NCI-H2171 treated with DMSO at 0.1 percent for 48 hours (cell line): ENCODE measurements at places on chromosomes 16 and 17.

GRCh38 chr17:70344386-70345060 lies 175.2 kb downstream of the KCNJ2 start:
- no peak for DNase-seq

DNA sequence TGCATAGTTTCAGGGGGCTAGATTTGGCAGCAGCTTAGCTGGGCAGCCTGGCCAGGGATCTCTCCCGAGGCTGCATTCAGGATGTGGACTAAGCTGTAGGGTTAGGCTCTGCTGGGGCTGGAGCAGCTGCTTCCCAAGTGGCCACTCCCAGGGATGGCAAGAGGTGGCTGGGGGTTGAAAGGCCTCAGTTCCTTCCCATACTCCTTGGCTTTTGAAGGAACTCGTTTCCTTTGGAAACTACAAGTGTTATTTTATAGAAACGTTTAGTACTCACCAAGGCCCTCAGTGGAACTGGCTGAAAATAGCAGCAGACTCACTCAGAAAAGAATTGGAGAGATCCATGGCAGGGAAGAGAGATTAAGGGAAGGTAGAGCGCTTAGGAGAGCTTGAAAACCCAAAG lies 76.4 kb downstream of the WWP2 start:
- DNase-seq = no peak

- no peak for DNase-seq
Observed at GRCh38 chr16:4681471-4682083, 11.8 kb upstream of the NUDT16L1 start.

GRCh38 chr16:69861292-69862030 lies 89.7 kb upstream of the CLEC18A start:
- DNase-seq = no peak

GRCh38 chr17:68516732-68517131 lies 4.5 kb downstream of the PRKAR1A start:
- DNase-seq = no peak

DNA sequence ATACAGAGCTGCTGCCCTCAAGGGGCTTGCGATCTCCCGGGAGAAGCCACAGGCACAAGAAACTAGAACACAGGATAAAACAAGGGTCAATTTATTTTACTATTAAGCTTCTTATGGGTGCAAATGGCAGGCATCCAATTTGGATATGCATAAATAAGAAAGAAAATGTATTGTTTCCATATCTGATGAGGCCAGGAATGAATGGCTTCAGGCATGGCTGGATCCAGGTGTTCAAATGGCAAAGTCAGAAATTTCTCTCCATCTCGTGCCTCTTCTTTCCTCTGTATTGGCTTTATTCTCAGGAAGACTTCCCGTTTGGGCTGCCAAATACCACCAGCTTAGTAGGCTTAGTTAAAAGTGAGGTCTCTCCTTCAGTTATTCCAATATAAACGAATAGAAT lies 43.1 kb downstream of the SCNN1B start:
- no peak for DNase-seq

DNA sequence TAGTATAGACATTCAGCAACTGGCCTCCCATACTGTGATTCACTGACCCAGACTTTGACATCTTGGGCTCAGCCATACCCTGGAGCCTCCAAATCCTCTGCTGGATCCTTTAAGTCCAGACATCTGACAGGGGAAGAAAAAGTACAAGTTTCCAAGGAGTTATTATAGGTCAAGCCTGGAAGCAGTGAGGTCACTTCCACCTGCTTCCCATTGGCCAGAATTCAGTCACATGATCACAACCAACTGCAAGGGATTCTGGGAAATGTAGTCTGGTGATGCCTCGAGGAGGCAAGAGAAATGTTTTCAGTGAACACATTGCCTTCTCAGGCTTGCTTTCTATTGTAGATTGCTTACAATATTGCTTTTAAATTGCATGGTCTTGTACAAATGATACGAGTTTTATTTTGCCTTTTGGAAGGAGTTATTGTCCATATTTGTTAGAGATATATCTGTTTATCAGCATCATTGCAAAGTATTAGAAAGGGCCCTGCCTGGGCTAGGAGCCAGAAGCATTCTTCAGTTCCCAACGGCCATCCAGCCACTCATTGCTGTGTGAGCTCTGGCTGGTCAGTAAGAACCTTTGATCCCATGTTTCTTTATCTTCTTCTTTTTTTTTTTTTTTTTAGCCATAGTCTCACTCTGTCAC lies 696.9 kb downstream of the WWOX start:
- peak; percentile 70 for DNase-seq

DNA sequence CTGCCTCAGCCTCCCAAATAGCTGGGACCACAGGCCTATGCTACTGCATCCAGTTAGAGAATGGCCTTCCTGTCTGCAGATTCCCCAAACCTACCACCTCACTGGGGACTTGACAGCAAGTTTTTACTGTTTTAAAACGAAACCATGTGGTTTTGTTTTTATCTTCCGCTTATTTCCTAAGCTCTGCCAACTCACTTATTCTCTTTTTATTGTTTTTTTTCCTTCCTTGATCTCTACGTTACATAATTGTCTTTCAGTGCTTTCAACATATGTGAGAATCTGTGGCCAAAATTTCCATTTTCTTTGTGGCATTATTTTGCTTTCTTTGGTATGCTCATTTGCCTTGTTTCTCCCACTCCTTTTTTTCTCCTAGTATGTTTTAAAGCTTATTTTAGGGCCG lies 14.6 kb upstream of the SLC38A7 start:
- DNase-seq = no peak

GRCh38 chr16:85781695-85782370 lies 17.5 kb downstream of the EMC8 start:
- DNase-seq = peak; percentile 15

- DNase-seq = no peak
Observed at GRCh38 chr16:75254359-75254837, 3.0 kb upstream of the BCAR1 start.

DNA sequence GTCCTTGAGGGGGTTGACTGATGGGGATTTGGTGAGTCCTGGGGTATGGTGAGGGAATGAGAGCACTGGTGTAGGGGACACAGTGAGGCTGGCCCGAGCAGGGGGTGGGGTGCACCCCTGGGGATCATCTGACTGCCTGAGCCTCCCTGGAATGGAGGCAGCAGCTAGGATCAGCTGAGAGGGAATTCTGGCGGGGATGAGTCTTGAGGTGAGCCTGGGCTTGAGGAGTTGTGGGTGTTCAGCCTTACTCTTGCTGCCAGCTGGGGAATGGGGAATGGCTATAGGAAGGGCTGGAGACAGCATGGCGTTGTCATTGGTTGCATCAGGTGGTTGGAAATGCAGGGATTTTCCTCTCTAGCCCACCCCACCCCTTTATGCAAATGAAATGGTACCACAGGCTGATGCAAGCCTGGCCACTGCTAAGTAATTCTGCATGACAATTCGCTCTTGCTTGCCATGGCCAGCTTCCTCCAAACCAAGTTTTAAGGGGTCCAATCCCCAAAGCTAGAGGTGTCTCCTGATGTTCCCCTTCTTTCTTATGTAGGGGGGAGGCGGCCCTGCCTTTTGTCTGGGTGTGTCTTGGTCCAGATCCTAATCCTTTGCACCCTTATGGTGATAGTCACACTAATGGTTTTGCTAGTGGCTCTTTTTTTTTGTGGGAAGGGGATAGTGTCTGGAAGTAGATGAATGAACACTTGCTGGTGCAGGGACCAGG lies 7.5 kb downstream of the NFE2L1 start:
- no peak for DNase-seq

GRCh38 chr17:56317351-56318208 lies 164.3 kb downstream of the ANKFN1 start:
- no peak for DNase-seq

DNA sequence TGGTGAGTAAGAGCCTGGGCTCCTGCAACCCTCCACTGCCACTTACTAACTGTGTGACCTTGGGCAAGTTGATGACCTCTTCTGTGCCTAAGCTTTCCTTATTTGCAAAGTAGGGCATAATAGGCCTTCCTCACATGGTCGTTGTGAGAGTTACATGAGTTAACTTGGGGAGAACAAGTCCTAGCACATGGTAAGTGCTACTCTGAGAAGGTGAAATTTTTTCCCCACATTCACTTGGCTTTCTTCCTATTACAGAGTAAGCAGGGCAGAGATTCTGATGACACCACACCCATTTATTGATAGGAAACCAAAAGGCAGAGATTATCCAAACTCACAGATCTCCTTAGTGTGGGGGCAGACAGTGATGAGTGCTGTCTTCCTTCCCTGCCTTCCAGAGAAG lies 1.6 kb downstream of the KCNH4 start:
- no peak for DNase-seq

DNA sequence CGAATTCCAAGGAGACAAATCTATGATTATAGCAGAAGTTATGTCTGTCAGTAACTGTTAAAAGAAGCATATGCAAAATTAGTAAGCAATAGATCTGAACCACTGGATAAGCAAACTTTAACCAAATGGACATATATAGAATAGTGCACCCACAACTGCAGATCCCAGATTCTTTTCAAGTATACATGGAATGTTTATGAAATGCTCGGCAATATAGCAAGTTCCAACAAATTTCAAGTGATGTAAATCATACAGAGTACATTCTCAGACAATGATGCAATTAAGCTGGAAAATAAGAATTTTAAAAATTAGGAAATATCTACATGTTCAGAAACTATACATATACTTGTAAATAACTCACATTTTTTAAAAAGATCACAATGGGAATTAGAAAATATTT lies 8.4 kb upstream of the HELZ start:
- DNase-seq = no peak

DNA sequence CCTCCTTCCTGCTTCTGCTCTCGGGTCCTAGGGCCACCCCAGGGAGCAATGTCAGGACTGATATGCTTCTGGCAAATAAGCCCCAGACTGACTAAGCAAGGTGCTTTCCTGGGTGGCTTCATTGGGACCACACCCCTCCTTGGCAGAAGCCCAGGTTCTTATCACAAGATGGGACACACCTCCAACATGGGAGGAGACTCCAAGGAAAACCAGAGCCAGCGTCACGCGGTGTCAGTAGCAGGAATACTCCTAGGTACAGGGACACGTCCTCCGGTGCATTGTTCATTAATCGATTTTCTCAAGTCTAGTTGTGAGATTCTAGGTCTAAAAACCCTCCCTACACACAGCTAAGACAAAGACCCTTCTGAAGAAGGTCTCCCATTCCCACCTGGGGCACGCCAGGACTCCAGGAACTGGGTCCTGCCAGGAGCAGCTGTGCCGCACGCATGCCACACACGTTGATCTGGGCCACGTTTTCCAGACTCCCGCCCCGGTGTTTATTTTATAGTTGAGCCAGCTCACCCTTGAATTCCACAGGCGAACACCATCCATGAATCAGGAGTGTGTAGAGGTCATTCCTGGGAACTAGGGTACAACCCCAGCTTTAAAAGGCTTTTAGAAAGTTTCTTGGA lies 30.8 kb downstream of the FA2H start:
- DNase-seq = peak; percentile 95

- DNase-seq = peak; percentile 95
Observed at GRCh38 chr17:27491713-27492190, 35.5 kb downstream of the KSR1 start.

DNA sequence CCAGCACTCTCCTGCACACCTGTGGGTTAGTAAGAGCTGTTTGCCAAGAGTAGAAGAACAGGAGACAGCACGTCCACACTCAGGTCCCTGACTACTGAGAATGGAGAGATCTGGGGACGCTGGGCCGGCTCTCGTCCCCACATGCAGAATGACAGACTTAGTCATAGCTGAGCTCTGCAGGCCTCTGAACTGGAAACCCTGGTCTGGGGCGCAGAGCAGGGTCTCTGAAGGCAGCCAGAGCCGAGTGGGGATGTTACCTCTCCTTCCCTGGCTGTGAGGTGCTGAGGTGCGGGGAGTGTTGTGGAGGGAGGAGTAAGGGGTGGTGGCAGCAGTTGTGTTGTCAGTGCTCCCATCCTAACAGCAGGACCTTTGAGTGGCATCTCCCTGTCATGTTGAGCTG lies 7.2 kb upstream of the JPT2 start:
- DNase-seq = no peak

GRCh38 chr17:82647593-82648164 lies 565 bp downstream of the WDR45B start:
- no peak for DNase-seq

DNA sequence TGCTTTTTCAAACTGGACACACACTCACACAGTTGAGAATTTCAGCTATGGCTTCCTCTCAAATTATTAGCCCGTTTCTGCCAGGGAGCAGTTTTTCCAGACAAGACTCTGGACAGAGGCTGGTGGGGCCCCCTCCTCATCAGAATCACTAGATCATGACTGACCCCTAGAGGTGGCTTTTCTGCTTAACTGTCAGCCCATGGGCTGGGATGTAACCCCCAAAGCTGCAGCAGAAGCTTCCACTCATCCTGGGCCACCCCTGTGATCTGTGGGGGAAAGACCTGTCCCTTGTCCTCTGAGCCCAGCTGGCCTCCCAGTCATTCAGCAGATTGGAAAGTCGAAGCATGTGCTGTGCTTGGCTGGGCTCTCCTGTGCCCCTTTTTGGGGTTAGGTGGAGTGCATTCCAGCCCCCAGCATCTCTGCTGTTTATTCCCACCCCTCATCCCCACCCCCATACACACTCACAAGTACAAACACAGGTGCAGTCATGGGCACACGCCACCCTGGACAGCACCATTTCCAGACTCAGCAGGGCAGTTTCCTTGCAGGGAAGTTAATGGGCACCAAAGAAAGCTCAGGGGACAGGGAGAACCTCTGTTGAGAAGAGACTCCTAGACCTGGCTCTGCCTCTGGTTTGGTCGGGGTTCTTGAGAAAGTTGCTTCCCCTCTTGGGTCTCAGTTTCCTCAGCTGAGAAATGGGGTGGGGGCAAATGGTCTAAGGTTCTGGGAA lies 77.6 kb upstream of the RBL2 start:
- no peak for DNase-seq

DNA sequence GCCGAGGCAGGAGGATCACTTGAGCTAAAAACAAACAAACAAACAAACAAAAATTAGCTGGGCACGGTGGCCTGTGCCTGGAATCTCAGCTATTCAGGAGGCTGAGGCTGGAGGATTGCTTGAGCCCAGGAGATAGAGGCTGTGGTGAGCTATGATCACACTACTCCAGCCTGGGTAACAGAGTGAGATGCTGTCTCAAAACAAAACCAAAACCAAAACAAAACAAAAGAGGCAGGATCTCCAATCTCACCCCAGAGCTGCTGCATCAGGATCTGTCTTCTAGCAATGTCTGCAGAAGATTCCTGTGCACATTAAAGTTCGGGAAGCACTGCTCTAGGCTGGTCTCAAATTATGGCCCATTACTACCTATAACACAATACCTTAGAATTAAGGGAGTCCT lies 43.1 kb downstream of the MAP2K6 start:
- DNase-seq = no peak

- no peak for DNase-seq
Observed at GRCh38 chr16:54493061-54493460, 206.5 kb upstream of the IRX3 start.

- DNase-seq = no peak
Observed at GRCh38 chr16:29873319-29873718, 10.3 kb upstream of the CDIPT start.

GRCh38 chr17:43779145-43780125 lies 658 bp upstream of the DUSP3 start:
- no peak for DNase-seq

GRCh38 chr17:11384131-11384530 lies 143.1 kb downstream of the SHISA6 start:
- no peak for DNase-seq

DNA sequence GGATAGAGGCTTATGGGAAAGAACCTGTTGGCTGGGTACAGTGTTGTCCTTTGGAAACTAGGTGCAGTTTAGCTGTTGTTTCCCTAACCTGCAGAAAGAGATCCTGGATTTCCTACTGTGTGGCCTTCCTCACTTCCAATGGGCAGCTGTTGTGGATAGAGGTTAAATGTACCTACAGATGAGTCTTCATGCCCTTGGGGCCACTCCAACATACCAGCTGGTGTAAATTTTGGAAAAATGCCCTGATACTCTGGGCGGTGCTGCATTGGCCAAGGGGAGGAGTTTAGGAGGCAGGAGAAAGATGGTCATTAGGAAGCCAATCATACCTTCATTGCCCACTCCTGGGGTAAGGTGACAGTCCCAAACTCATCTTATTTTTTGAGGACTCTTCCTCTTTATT lies 70.2 kb downstream of the SNX11 start:
- no peak for DNase-seq
